Stimulated activated naive CD4-positive, alpha-beta T cell (primary cell): ENCODE measurements at places on chromosomes 6 and 20.

- no peak for DNase-seq
These were observed 6.4 kb downstream of the RPS12 start for GRCh38 chr6:132820629-132821381.

- DNase-seq = no peak
These were observed 348.6 kb downstream of the CD109 start for GRCh38 chr6:74044417-74045096.

DNA sequence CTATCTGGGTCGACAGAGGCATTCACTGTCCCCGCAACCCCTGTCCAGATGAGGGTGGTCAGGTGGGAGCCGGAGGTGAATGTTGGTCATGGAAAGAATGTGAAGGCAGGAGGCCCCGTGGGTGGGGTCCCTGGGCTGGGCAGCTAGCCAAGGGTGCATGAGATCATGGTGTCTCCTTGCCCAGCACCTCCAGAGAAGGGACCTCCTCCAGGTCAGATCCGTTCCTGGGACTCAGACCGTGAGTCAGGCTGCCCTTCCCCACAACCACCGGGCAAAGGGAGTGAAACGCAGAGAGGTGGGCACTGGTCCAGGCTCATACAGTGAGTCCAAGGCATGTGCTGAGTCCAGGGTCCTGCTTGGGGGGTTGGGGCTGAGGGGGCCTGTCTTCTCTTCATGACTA is 3.5 kb downstream of the FOXS1 start:
- DNase-seq = no peak

GRCh38 chr6:129740013-129740412 is 30.0 kb upstream of the ARHGAP18 start:
- DNase-seq = no peak

DNA sequence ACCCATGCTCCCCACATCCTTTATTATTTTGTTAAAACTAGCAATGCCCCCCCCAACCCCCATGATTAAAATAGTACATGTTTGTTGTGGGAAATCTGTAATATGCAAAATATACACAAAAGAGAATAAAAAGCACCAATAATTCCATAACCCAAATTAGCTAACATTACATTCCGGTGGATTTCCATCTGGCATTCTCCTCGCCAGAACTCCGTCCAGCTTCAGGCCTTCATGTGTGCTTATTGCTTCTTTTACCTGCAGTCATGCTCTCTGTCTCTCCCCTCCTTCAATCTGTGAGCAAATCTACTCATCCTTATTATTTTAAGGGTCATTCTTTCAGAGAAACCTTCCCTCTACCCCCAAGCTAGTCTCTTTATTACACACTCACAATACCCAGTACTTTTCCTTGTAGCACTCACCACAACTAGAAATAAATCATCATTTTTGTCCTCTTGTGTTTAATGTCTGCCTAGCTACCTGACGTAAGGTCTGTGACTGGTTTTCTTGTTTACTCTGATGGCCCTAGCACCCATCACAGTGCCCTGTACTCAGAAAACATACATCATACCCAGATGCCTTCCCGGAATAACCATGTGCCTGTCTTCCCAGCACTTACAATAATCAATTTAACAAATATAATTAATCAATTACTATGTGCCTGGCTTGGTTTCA is 25.6 kb upstream of the IER3 start:
- no peak for DNase-seq

GRCh38 chr6:163756079-163756478 is 341.6 kb downstream of the QKI start:
- no peak for DNase-seq

DNA sequence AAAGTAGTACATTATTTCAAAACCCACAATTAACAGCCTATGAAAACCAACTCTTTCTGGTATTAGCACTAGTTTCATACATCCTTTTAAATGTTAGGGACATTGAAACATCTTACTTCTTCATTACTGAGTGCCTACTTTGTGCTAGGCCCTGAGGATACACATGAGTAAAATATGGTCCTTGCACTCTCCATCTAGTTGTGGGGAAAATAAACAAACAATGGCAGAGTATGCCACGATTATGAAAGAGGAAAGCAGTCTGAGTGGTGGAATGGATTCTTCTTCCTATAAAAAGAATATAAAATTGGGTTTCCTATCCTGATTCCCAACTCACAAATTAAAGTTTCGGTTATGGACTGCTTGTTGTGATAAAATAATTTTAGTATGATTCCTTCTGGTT is 84.9 kb downstream of the ATXN1 start:
- DNase-seq = no peak

DNA sequence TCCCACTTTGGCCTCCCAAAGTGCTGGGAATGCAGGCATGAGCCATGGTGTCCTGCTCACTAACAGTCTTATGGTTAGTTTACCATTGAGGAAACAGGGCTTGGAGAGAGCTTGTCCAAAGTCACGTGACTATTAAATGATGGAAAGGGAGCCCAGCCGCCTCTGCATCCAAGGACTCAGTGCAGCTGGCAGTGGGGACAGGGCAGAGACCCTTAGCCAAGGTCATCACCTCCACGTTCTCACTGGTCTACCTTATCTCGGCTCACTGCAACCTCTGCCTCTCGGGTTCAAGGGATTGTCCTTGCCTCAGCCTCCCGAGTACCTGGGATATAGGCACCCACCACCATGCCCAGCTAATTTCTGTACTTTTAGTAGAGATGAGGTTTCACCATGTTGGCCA is 109.3 kb downstream of the SLC23A2 start:
- DNase-seq = no peak

DNA sequence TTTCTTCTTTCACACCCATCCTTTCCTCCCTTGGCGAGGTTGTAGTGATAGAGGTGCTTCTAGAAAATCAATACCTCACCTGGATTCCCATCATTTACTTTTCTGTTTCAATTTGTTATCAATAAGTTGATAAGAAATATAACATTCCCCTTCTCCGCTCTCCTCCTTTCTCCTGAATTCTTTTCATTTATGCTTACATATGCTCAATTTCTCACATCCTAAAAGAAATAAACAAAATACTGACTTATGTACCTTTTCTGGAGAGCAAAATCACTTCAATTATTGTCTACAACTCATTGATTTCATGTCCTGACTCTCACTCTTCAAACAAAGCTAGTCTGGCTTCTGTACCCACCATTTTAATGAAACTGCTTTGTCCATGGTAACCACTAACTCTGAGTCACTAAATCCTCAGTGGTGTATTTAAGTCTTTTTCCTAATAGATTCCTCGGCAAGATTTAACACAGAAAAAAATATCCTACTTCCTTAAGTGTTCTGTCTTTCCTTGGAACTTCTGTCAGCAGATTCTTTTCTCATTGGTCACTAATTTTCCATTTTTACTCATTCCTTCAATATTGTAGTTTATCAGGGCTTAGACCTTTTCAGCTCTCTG is 289.6 kb downstream of the RFPL4B start:
- DNase-seq = no peak

DNA sequence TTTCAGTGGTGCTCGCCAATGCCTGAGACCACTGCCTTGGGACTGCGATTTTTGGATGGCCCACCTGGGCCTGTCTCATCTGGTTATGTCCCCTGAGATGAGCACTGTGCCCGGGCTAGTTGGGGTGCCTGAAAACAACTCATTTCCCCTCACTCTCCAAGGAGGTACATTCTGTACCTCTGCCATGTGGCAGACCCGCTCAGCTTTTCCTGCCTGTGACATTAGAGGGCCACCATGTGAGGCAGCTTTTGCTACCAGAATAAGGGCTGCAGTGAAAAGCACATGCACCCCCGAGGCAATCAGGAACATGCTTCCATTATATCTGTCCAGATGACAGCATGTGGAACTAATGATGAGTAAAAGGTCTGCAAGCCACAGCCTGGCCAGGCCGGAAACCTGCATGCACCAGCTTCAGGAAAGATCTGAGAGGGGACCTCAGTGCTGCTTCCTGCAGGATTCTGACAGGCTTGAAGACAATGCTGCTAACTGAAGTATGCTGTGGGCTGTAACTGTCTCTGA is 11.3 kb upstream of the SRSF6 start:
- DNase-seq = no peak

DNA sequence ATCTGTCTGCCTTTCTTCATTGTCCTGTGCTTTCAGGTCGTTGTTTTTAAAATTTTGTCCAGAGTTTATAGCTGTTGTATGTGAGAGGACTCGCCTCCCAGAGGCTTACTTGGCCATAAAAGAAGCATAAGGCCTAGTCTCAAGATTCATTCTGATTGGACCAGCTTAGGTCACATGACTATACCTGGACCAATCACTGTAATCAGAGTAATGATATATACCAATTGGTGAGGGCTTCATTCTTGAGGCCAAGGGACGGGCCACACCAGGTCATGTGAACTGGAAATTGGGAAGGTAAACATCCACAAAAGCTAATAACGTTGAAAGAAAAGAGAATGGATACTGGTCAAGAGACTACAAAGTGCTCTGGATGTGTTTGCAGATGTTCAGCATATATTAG is 141.4 kb upstream of the SULF2 start:
- no peak for DNase-seq
